Astrocyte (in vitro differentiated cells and primary cell): ENCODE measurements at places on chromosomes 16 and 17.

DNA sequence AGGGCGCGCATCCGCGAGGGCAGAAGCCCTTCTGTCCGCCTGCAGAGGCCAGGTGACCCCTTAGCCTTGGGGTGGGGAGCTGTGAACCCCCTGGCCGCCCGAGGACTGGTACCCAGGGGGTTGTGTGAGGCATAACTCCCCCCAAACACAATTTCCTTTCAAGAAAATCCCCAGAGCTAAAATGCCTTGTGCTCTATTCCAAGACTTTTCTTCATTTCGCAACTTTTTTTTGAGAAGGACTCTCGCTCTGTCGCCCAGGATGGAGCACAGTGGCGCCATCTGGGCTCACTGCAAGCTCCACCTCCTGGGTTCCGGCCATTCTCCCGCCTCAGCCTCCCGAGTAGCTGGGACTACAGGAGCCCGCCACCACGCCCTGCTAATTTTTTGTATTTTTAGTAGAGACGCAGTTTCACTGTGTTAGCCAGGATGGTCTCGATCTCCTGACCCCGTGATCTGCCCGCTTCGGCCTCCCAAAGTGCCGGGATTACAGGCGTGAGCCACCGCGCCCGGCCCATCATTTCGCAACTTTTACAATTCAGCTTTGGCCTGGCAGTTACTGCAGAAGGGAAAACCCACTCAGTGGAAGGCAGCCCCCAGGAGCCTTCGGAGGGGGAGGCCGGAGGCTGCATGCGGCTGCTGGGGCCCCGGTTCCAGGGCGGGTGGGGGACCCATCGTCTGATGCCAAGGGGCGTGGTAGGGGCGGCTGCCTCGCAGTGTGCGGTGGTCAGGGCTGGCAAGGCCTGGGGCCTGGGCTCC is 963 bp upstream of the APRT start:
- no peaks in the 10 kb centered on the region for H3K27me3 ChIP-seq
- peaks cover 3% of the 10 kb centered on the region for H3K36me3 ChIP-seq
- H3K4me3 ChIP-seq: peak overlapping the region; percentile 67

- H3K27ac ChIP-seq: no peak overlapping the region
- peaks cover 29% of the 10 kb centered on the region for H3K4me1 ChIP-seq
- DNase-seq: no peak
- H3K4me3 ChIP-seq: no peak overlapping the region
Observed at GRCh38 chr16:11091021-11091785, 146.8 kb downstream of the CLEC16A start.

GRCh38 chr16:23902034-23902747 is 66.4 kb downstream of the PRKCB start:
- DNase-seq: no peak
- no peak overlapping the region for H3K4me3 ChIP-seq
- H3K27ac ChIP-seq: no peak overlapping the region
- H3K4me1 ChIP-seq: peaks cover 3% of the 10 kb centered on the region
- no peaks in the 10 kb centered on the region for H3K27me3 ChIP-seq
- no peaks in the 10 kb centered on the region for H3K36me3 ChIP-seq

- H3K27ac ChIP-seq: no peak overlapping the region
- no peak overlapping the region for H3K4me3 ChIP-seq
- no peaks in the 10 kb centered on the region for H3K27me3 ChIP-seq
- DNase-seq: no peak
- H3K36me3 ChIP-seq: no peaks in the 10 kb centered on the region
Observed at GRCh38 chr16:5526826-5527225, 429.2 kb upstream of the EEF2KMT start.

GRCh38 chr16:79089735-79090284 is 510.7 kb downstream of the MAF start:
- no peak overlapping the region for H3K27ac ChIP-seq
- no peaks in the 10 kb centered on the region for H3K27me3 ChIP-seq
- no peaks in the 10 kb centered on the region for H3K4me1 ChIP-seq
- no peak for DNase-seq

DNA sequence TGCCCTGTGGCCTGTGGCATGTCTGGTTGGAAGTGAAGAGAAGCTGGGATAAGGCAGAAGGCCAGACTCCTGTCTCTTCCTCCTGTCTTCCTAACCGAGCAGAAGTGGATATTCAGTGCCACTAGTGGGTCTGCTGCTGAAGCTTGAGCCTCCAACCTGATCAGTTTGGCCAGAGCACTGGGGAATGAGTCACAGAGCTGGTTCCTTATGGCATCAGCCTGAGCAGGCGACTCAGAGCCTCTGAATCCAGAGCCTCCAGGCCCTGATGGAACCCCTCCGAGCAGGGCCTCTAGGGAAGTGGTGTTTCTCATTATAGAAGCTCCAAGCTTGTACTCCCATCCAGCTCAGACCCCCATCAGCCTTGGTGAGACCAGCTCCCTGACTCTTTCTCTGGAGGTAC is 2.0 kb downstream of the WSCD1 start:
- H3K4me3 ChIP-seq: no peak overlapping the region
- peaks cover 34% of the 10 kb centered on the region for H3K27me3 ChIP-seq
- H3K36me3 ChIP-seq: no peaks in the 10 kb centered on the region
- DNase-seq: no peak
- H3K27ac ChIP-seq: no peak overlapping the region

DNA sequence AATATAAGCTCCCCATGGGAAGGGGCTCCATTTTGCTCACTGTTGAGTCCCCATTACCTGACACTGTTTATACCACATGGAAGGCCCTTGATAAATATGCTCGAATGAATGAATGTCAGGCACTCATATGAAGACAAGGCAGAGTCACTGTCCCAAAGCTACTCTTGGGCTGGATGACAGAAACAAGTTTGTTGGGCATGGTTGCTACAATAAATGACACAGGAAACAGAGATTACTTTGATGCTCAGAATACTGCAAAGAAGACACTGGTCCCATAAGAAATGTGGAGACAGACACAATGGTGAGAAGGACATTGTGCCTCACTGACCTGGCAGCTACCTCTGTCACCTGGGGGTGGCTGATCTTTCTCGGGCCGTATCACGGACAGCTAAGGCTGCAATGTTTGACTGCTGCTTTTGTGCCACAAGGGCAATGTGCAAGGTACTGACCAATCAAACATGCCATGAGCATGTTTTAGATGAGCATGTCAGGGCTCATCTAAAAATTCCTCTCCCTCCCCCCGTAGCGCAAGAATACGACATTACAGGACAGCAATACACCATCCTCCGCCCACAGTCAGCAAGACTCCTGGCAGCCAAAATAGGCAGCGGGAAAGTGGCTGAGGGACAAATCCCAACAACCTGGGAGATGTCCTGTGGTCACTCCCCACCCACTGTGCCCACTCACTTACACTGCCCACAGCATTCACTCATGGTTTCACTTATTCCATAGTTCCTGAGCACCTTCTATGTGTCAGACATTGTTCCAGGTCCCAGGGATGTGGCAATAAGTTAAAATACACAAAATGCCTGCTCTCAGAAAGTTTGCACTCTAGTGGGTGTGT is 5.0 kb downstream of the PIK3R6 start:
- no peaks in the 10 kb centered on the region for H3K36me3 ChIP-seq
- H3K4me1 ChIP-seq: peaks cover 16% of the 10 kb centered on the region
- peaks cover 8% of the 10 kb centered on the region for H3K27me3 ChIP-seq
- H3K4me3 ChIP-seq: no peak overlapping the region
- no peak overlapping the region for H3K27ac ChIP-seq

- H3K36me3 ChIP-seq: no peaks in the 10 kb centered on the region
- DNase-seq: no peak
- no peak overlapping the region for H3K27ac ChIP-seq
Observed at GRCh38 chr16:65624229-65624628, 502.4 kb upstream of the CDH11 start.

DNA sequence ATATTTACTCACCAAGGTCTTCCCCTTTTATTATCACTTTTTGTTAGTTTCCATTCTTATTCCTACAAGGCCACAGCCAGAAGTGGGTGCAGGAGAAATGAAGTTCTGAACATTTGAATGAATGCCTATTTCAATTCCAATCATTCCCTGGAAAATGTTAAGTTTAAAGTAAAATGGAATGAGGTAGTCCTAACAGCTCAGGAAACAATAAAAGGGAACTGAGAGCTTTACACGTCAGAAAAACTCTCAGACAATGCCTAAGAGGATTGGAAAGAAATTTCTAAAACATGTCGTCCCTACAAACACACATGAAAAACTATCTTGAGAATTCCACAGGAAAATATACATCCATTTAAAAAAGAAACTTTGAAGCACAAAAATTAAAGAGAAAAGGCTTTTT is 238.8 kb downstream of the STX8 start:
- no peak for DNase-seq
- H3K4me3 ChIP-seq: no peak overlapping the region
- H3K27me3 ChIP-seq: no peaks in the 10 kb centered on the region
- no peaks in the 10 kb centered on the region for H3K36me3 ChIP-seq
- H3K27ac ChIP-seq: no peak overlapping the region
